ENCODE measurements at places on chromosomes 1 and 21. TPM values are rescaled to one million over a fixed set of nuclear protein-coding genes. Genes with fewer than 3 reads are reported as not detected.
A peak's percentile ranks its signal among the peaks of the same experiment; 100 is the strongest.

DNA sequence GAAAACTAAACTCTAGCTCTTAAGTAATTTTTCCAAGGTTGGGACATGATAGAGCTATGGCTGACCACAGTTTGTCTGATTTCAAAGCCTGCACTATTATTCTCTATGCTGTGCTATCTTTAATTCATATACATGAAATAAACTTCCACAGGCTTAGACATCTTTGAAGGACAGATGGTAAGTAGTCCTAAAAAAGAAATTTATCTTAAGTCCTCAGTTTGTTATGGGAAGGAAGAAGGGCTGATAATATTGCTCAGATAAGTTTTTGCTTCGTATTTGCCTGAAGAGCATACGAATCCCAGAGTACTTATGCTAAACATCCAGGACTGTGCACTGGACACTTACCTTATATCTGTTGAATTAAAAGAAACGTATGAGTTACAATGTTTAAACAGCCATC is 39.6 kb downstream of the VCAM1 start:
- H3K27me3 ChIP-seq = no peaks in the 10 kb centered on the region
- H3K4me3 ChIP-seq = no peak overlapping the region
- H3K4me1 ChIP-seq = no peaks in the 10 kb centered on the region
- H3K36me3 ChIP-seq = no peaks in the 10 kb centered on the region
- no peak for DNase-seq

DNA sequence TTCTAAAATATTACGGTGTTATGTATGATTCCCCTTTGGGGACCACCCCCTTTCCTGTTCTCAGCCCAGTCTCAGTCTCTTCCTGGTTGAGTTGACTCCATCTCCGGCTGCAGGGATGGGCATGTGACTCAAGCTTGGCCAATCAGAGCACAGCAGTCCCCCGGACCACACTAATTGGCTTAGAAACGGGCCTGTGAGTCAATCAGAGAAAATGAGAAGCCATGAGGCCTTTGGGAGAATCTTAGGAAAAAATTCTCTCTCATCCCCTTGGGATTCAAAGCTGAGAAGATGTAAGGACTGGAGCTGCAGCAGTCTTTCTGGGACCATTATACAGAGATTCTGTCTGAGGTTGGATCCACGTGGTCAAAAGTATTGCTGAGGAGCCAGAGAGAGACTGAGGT is 10.7 kb upstream of the FHAD1 start:
- no peak overlapping the region for H3K27ac ChIP-seq
- DNase-seq = no peak
- no peak overlapping the region for H3K4me3 ChIP-seq

DNA sequence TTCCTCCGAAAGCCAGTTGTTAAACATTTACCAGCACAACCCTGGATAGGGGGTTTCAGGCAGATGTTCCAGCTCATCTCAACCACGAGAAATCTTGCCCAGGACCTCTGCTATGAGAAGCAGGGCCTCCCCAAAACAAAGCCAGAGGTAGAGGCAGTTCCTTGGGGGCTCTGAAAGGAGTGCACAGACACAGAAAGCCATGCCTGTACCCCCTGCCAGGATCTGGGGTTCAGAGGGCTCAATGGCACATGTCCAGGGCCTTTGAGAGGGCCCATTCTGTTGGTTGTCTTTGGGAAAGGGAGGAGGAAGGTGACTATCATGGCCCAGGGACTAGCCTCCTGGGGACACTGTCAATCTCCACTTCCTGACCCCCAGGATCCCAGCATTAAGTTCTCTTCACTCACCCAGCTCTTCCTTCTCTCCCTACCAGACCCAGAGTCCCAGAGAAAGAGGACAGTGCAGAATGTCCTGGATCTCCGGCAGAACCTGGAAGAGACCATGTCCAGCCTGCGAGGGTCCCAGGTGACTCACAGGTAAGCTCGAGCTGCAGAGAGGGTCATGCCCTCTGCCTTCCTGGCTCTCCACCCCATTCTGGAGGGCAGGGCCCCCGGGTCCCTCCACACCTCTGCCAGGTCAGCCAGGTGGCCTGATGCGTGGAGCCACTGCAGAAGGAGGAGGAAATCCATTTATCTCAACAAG is 116.4 kb upstream of the IPO9 start:
- no peak for DNase-seq
- no peaks in the 10 kb centered on the region for H3K27me3 ChIP-seq
- no peaks in the 10 kb centered on the region for H3K36me3 ChIP-seq
- peak overlapping the region; percentile 72 for H3K27ac ChIP-seq
- peaks cover 48% of the 10 kb centered on the region for H3K4me1 ChIP-seq

GRCh38 chr1:90621986-90622385 is 95.1 kb downstream of the BARHL2 start:
- no peak for DNase-seq
- no peak overlapping the region for H3K4me3 ChIP-seq
- no peaks in the 10 kb centered on the region for H3K4me1 ChIP-seq
- H3K27me3 ChIP-seq = no peaks in the 10 kb centered on the region
- no peaks in the 10 kb centered on the region for H3K36me3 ChIP-seq

DNA sequence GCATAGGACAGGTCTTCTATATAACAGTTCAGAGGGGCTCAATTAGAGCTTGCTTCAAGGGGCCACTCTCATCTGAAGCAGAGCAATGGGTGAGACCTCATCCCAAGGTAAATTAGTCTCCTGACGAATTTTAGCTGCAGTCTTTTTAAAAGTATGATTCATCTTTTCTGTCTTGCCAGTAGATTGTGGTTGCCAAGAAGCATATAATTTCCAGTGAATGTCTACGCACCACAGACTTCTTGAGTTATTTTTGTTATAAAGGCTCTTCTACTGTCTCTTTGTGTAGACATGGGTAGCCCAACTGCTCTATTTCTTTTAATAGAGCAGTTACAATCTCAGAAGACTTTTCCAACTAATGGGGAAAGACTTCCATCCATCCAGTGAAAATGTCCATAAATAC is 108.9 kb upstream of the FMN2 start:
- H3K36me3 ChIP-seq = no peaks in the 10 kb centered on the region
- H3K4me1 ChIP-seq = no peaks in the 10 kb centered on the region
- H3K27me3 ChIP-seq = no peaks in the 10 kb centered on the region
- DNase-seq = no peak
- H3K27ac ChIP-seq = no peak overlapping the region

DNA sequence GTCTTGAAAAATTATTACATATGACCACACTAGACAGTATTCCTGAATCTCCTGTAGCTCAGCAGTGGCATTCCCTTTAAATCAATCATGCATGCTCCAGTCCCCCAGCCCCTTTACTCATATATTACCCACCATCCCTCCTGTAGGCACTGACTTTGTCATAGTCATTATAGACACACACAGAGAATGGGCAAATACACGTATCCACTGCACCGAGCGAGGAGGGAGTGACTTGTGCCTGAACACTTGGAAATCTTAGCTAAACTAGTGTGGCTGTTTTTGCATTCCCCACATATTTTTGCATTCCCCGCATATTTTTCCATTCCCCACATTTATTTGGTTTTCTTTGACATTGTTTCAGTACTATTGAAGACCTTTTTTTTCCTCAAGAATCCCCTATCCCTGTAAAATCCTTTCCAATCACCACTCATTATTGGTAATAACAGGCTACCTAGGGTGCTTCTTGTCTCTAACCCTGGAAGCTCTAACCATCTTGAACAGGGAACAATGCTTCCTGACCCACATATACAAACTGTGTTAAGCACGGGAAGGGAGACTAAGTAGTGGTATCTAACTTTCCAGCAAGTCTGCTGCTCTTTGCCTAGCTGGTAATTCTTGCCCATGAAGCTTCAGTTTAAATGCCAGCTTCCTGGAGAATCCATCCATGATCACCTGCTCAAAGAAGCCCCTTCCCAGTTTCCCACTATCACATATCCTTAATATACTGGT is 534.4 kb upstream of the CAMK1G start:
- no peaks in the 10 kb centered on the region for H3K27me3 ChIP-seq
- no peak for DNase-seq
- no peak overlapping the region for H3K4me3 ChIP-seq
- no peaks in the 10 kb centered on the region for H3K36me3 ChIP-seq
- H3K27ac ChIP-seq = no peak overlapping the region

DNA sequence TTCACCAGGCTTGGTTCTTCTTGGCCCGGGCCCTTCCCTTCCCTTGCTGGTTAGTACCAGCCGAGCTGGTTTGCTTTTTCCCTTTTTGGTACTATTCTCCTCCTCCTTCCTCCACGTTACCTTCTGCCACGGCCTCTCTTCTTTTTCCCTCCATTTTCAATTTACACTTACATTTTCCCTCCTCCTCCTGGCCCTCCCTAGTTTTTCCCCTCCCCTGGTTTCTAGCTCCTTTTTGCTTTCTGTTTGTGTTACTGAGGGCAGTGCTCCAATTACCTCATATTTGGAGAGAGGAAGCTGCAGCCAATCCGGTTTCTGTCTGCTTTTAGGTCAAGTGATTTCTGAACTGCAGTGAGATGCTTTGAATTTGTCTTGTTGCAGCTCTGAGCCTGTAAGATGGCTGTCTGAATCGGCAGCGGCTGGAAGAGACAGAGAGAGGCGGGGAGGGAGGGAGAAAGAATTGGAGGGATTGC is 63.7 kb downstream of the MACF1 start:
- H3K27me3 ChIP-seq = no peaks in the 10 kb centered on the region
- H3K27ac ChIP-seq = peak overlapping the region; percentile 31
- peak overlapping the region; percentile 37 for H3K4me3 ChIP-seq
- no peaks in the 10 kb centered on the region for H3K36me3 ChIP-seq
- DNase-seq = no peak
- H3K4me1 ChIP-seq = peaks cover 41% of the 10 kb centered on the region

DNA sequence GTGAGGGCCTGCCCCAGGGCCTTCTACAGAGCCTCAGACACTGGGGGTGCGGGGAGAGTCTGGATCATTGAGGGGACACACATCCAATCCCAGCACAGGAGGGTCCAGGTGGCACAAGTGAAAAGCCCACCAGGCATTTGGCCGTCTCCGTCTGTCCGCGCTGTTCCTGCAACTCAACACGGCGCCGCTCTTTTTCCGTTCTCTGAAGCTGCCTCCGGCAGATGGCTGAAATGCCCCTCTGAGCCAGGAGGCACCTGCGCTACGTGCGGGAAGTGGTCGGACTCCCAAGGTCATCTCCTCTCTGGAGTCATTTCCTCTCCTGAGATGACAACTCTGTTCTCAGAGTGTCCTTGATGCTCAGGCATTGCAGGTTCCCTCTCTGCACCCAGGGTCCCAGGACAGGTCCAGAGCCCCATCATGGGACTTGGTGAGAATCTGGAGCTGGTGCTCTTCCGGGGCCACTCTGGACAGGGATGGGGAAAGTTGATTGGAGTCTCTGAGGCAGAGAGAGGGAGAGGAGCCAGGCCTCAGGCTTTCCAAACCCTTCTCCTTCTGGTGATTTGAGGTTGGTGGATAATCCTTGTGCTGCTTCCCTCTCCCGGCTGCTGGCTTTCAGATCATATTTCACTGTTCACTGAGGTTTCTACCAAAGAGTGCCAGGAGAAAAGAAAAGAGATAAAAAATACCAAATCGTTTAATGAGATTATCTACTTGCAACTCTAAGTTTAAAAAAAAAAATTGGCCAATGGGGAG is 14.0 kb upstream of the MIXL1 start:
- DNase-seq = no peak
- H3K27ac ChIP-seq = no peak overlapping the region
- H3K4me3 ChIP-seq = no peak overlapping the region
- H3K4me1 ChIP-seq = no peaks in the 10 kb centered on the region
- H3K36me3 ChIP-seq = no peaks in the 10 kb centered on the region
- no peaks in the 10 kb centered on the region for H3K27me3 ChIP-seq

DNA sequence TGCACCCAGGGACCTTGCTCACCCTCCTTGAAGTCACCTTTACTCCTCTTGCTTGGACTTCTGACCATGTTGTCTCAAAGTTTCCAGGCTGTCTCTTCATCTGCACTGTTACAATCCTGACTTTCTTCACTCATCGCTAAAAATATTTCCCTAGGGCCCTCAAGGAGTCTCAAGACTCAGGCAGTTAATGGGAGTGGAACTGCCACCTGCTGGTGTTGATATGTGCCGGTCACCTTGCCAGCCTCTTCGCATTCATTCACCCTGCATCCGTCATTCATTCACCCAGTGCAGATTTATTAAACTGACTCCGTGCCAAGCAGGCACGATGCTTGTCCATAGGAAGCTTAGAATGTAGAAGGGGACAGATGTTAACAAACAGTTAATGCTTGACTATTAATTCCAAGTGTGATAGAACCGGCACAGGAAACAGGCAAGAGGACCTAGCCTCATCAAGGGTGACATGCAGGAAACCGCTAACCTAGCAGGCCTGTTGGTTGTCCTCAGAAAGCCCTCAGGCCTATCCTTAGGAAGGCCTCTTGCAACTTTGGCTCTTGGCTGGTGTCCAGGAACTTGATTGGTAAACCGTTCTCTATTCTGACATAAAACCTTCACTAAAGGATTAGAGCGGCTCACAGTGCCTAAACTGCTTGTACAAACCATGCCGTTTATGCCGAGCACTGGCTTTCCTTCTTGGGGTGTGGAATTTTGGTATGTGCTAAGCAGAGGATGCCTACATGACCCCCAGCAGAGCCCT is 342.2 kb downstream of the CAMTA1 start:
- no peak overlapping the region for H3K27ac ChIP-seq
- H3K36me3 ChIP-seq = no peaks in the 10 kb centered on the region
- no peaks in the 10 kb centered on the region for H3K4me1 ChIP-seq
- H3K4me3 ChIP-seq = no peak overlapping the region
- no peak for DNase-seq

GRCh38 chr1:151237678-151238466 is 16.7 kb upstream of the PSMD4 start:
- no peaks in the 10 kb centered on the region for H3K27me3 ChIP-seq
- peak overlapping the region; percentile 71 for H3K27ac ChIP-seq
- H3K4me1 ChIP-seq = peaks cover 18% of the 10 kb centered on the region
- no peak overlapping the region for H3K4me3 ChIP-seq
- H3K36me3 ChIP-seq = peaks cover 12% of the 10 kb centered on the region

- H3K4me1 ChIP-seq = no peaks in the 10 kb centered on the region
- H3K27ac ChIP-seq = no peak overlapping the region
- H3K27me3 ChIP-seq = no peaks in the 10 kb centered on the region
- H3K36me3 ChIP-seq = no peaks in the 10 kb centered on the region
Observed at GRCh38 chr1:64228167-64228957, 24.9 kb downstream of the UBE2U start.

DNA sequence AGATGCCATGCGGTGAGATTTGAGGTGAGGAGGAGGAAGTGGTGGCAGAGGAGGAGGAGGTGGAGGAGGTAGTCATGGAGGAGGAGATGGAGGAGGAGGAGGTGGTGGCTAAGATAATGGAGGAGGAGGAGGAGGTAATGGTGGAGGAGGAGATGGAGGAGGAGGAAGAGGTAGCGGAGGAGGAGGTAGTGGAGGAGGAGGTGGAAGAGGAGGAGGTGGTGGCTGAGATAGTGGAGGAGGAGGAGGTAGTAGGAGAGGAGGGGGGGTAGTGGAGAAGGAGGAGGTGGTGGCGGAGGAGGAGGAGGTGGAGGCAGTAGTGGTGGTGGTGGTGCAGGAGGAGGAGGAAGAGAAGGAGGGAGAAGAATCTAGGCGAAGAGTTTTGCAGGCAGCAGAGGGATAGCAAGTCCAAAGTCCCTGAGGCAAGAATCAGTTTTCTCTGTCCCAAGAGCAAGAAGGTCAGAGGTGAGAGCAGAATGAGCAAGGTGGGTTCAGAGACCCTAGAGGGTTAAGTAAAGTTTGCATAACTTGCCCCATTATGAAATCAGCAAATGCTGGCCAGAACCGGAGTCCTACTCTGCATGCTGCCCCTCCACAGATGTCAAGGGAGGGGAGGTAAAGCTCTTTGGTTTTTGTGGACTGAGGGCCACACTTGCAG is 38.9 kb upstream of the GNPAT start:
- no peak overlapping the region for H3K4me3 ChIP-seq
- no peak overlapping the region for H3K27ac ChIP-seq
- no peaks in the 10 kb centered on the region for H3K4me1 ChIP-seq
- no peaks in the 10 kb centered on the region for H3K27me3 ChIP-seq
- no peaks in the 10 kb centered on the region for H3K36me3 ChIP-seq
- no peak for DNase-seq

Gene GJA8
- total RNA-seq = not detected

Gene GPR153
- 3.5 TPM for total RNA-seq

Gene FCRL5
- not detected for total RNA-seq

Gene PTCH2
- 0.12 TPM for total RNA-seq

Gene F5
- 0.22 TPM for total RNA-seq
